Glomerular endothelial cell (primary cell): ENCODE measurements at places on chromosomes 5 and 9.
A peak's percentile ranks its signal among the peaks of the same experiment; 100 is the strongest.

- DNase-seq = no peak
These were observed 3.1 kb downstream of the RANBP3L start for GRCh38 chr5:36298552-36298951.

DNA sequence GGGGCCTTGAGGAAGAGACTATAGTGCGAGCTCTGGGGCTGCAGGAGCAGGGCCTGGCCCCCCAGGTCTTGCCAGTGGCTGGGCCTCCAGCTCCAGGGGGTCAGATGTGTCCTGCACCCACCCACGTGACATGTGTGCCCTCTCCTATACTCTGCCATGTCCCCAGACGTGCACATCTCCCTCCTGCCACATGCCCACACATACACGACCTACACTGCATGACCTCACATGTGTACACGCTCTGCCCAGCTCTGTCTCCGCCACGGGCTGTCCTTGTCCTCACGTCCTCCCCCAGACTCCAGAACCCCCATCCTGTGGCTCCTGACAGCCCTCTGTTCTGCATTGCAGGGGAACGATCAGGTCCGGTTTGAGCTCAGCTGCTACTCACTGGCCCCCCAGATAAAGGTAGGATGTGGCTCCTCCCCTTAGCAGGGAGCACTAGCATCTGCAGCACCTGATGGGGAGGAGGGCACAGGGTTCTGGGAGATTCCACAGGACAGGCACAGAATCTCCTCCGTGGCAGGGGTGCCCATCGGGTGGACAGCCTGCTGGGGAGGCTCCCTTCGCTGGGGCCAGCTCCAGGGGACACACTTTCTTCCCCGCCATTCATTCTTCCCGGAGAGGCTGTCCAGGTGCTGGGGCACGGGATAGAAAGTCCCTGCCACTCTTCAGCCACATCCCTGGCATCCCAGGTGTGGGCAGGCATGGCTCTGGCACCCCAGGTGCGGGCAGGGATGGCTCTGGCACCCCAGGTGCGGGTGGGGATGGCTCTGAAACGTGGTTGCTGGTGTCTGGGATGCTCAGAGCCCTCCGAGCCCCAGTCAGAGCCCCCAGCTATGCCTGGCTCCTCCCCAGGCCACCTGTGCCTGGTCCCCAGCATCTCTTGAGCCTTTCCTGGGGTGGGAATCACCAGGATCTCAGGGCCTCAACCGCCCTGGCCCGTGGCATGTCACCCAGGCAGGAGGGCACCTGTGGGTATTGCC is 19.3 kb downstream of the ASS1 start:
- DNase-seq = no peak

- DNase-seq = peak; percentile 61
These were observed 140.4 kb downstream of the ESM1 start for GRCh38 chr5:54844905-54845566.

DNA sequence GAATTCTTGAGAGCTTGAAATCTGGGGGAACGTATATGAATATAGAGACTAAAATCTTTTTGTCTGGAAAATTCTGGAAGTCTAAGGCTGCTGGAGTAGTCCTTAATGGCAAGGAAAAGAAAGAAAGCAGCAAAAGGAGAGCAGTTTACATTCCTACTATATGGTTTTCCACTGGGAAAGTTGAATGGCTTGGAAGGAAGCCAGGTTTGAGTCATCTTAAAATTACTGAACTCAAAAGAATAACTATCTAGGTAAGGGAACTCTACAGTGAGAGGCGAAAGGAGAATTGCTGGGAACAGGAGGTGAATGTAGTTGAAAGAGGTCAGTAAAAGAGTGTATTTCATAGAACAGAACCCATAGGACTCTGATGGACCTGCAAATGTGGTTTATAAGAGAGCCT is 258.1 kb upstream of the EDIL3 start:
- DNase-seq = no peak

DNA sequence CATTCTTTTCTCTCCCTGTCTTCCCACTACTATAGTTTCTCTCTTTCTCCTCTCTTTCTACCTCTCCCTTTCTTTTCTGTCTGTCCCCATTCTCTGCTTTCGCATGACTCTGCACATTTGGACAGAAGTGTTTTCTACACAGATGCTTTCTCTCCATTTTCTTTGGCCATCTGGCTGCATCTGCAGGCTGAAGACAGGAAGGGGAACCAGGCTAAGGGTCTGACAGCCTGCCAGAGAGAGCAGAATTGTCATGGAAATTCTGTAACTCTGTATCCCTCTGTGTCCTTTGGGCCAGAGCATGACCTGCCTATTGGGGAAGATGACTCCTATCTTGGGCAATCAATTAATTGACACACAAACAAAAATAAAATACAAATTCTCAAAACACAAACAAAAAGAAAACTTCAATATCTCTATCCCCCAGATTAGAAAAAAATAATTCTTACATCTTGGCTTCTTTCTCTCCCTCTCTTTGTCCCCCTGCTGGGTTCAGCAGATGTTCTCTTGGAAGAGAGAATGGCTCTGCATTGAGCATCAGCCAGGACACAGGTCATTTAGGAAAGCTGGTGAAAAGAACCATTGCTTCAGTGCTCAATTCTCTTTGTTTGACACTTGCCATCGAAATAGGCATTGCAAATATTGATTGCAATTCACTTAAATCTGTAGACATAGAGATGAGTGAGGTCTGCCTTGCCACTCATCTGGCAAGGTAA is 415.9 kb upstream of the KLF4 start:
- no peak for DNase-seq

- DNase-seq = no peak
These were observed 809.4 kb downstream of the PRELID2 start for GRCh38 chr5:145025775-145026174.

DNA sequence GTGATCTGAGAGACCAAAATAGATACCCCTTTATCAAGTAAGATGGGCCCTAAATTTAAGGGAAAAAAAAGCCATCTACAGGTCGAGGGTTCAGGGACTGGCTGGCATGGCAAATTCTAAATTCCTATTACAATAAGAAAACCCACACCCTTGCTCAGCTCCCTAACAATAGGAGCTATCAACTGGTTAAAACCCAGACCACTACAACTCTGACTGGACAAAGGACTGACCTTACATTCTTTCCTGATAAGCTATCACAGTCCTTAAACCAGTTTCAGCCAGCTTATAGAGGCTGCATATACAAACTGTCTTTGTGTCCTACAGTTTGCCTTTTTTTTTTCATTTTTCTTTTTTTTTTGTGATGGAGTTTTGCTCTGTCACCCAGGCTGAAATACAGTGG is 803.6 kb downstream of the NR2F1-AS1 start:
- no peak for DNase-seq

- no peak for DNase-seq
These were observed 196.0 kb upstream of the PAPPA start for GRCh38 chr9:115957585-115957984.

GRCh38 chr9:105052346-105052745 is 124.4 kb upstream of the ABCA1 start:
- no peak for DNase-seq

GRCh38 chr5:94632024-94632423 is 13.6 kb downstream of the SLF1 start:
- no peak for DNase-seq

DNA sequence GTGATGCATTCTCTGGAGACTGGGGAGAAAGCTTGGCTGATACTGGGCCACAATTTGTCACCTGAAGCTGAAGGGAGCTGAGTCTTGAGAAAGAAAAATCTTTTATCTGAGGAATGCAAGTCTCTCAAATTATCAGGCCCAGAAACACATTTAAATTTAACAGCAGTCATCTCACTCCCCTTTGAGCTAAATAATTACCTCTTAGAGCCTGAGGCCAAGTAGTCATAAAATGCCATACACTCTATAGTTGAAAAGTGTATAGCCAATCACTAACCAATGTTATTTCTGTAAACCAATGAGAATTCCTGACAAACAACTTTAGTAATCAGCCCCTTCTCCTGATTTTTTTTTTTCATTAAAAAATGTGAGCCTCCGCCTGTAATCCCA is 32.7 kb upstream of the DAPK1 start:
- DNase-seq = no peak

DNA sequence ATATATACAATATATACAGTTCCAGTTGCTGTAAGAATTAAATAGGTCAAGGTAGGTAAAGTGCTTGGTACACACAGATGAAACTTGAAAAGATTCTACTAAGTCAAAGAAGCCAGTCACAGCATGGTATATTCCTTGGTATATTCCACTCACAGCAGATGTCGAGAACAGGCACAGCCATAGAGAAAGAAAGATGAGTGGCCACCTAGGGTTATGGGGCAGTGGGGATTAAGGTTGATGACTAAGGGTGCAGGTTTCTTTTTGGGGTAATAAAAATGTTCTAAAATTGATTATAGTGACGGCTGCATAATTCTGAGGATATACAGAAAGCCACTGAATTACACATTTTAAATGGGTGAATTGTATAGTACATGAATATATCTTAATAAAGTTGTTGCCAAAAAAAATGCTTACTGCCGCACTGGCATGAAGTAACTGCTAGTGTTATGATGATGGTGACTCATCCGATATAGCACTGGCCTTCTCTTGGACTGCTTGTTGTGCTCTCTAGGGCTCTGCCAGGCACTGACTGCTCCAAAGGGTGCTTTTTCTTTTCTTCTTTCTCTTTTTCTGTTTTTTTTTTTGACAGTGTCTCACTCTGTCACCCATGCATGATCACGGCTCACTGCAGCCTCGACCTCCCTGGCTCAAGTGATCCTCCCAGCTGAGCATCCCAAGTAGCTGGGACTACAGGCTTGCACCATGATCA is 23.5 kb downstream of the TBC1D2 start:
- no peak for DNase-seq

- no peak for DNase-seq
These were observed 917.4 kb upstream of the ACO1 start for GRCh38 chr9:31467075-31467474.

GRCh38 chr9:94153905-94154304 is 69.6 kb downstream of the PTPDC1 start:
- no peak for DNase-seq

GRCh38 chr5:174601946-174602345 is 122.4 kb upstream of the MSX2 start:
- DNase-seq = no peak

DNA sequence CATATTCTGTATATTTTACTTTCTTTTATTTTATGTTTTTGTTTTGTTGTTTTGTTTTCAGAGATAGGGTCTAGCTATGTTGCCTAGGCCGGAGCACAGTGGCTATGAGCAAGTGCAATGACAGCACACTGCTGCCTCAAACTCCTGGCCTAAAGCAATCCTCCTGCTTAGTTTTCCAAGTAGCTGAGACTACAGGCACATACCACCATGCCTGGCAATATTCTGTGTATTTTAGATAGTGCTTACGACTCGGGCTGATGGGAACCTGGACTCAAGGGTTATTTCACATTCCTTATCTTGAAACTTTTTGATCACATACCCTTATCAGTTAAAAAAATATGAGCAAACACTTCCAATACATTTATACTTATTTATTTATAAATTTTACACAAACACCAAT is 119.0 kb upstream of the STARD4 start:
- DNase-seq = no peak

GRCh38 chr5:32201122-32201753 is 27.1 kb upstream of the GOLPH3 start:
- no peak for DNase-seq

GRCh38 chr5:178564397-178564796 is 25.8 kb downstream of the COL23A1 start:
- no peak for DNase-seq

- DNase-seq = no peak
These were observed 16.5 kb upstream of the SEC16A start for GRCh38 chr9:136499071-136499934.

DNA sequence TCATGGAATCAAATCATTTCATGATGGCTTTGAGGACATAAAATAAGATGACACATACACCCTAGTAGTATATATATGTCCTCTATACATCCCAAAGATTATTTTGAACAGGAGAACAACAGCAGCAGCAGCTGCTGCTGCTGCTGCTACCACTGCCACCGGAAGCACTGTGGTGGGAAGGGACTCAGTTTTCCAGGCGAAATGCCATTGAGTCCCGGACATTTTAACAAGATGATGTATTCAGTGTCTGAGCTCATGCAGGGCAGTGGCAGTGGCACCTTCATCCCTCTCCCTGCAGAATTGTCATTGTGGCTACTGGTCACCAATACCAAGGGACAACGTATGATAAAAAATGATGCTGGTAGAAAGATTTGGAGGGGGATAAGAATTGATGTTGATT is 151.3 kb downstream of the CHSY3 start:
- no peak for DNase-seq

GRCh38 chr9:19488721-19489120 is 79.9 kb downstream of the ACER2 start:
- DNase-seq = no peak

DNA sequence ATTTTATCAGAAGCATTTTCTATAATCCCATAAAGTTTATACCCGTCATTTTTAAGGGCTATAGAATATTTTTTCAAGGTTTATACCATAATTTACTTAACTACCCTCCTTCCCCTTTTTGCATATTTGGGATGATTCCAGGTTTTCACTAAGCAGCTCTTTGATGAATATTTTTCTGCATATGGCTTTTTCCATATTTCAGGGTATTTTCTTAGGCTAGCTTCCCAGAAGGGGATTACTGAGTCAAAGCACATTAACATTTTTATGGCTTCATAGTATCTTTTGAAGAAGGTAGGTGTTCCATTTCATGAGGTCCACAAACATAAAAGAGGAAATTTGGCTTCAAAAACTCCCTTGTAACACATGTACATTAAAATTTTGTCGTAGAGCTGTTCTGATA is 14.6 kb upstream of the COL15A1 start:
- no peak for DNase-seq

GRCh38 chr5:56449071-56449640 is 216.0 kb upstream of the ANKRD55 start:
- DNase-seq = no peak

- no peak for DNase-seq
These were observed 85.2 kb downstream of the CYFIP2 start for GRCh38 chr5:157350939-157351801.

DNA sequence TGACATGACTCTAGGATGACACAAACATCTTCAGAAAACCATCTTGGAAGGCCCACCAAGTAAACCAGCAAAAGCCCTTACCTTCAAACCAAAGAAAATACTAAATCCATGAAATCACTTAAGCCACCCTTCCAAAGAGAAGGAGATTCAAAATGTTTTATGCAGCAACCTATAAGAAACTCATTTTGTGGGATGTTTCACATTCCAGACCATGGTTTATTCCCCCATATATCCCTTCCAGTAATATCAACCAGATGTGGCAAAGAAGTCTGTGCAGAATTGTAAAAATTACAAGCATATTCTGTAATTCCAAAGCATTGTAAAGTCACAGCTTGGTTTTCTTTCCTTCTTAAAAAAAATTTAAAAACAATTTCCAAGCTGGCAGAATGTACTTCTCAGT is 117.4 kb downstream of the SLIT3 start:
- no peak for DNase-seq

DNA sequence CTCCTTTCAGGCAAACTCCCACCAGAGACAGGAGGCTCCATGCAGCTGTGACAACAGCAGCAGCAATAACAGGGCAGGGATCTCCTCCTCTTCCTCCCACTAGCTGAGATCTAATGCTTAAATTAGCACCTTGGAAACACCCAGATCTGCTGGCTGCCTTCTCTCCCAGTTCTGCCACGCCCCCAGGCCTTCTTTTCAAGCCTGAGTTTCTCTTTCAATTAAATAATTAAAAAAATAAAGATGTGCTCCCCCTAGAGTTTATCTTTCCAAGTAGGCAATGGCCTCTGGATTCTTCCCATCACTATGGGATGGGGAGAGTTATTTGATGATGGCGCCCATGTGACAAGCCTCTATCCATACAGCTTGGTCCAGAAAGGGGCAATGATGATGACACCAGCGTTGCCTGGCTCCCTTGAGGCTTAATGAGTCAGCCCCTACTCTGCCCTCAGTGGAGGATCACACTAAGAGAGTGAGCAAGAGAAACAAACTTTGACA is 3.8 kb downstream of the FAM219A start:
- no peak for DNase-seq

GRCh38 chr5:84292788-84293653 is 91.7 kb downstream of the EDIL3 start:
- DNase-seq = no peak
